ENCODE measurements at places on chromosomes 11 and 22.

DNA sequence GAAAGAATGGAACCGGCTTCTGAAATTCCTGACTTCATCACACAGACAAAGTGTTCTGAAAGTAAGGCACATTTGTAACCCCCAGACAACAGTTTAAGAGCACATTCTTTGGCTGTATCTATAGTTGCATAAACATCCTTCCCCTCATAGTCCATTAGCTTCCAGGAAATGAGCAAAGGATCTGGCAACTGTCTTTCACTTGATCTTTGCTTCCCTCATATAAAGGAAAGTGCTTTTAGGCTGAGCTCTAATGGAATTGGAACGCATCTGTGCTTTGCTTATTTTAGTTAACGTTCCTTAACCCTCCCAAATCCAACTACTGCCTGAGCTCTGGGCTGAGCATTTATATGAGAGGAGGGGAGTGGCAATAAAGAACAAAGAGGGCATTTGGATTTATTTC, 76.9 kb upstream of the API5 start:
- no peak for DNase-seq

DNA sequence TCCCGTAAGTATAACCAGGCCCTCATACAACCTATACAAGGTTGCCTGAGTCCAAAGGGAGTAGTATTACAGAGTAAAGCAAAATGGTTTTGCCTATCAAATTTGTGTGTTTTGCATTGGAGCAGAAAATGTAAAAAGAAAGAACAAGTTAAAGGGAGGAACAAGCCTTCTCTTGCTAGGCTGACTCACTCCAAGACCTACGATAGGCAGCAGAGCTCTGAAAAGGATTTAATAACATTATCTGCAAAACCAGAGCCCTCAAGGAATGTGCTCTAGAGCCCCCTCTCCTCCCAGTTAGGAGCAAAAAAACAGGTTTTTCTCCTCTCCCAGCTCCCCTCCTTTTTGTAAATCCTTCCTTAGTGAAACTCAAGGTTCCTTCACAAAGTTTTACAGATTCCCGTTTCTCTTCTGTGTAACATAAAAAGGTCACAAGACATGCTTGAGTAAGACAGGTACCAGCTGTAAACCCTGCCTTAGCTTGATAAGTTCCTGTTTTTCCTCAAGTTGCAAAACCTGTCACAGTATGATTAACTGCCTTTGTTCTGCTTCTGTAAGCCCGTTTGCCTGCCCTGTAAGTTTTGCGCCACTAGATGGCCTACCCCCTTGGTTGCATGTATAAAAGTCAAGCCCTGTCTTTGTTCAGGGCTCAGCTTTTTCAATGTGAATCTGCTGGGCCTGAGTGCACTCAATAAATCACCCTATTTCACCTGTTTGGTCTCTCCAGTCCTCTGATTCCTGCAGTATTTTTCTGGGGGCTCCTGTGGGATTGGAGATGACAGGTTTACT, 498.2 kb downstream of the KCNA4 start:
- no peak for DNase-seq

DNA sequence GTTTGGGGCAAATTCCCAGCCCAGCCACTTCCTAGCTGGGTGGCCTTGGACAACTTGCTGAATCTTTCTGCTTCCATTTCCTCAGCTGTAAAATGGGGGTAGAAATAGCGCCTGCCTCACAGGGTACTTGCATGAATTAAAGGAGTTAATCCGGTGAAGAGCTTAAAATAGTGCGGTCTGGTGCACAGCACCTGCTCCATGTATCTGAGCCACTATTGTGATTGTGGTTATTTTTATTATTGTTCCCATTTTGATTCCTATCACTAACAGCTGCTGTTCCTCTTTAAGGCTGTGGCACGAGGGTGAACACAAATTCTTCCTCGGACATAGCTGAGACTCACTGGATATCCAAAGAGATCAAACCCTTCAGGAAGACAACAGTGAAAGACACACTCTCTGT, 46.9 kb upstream of the TP53I11 start:
- DNase-seq = no peak

DNA sequence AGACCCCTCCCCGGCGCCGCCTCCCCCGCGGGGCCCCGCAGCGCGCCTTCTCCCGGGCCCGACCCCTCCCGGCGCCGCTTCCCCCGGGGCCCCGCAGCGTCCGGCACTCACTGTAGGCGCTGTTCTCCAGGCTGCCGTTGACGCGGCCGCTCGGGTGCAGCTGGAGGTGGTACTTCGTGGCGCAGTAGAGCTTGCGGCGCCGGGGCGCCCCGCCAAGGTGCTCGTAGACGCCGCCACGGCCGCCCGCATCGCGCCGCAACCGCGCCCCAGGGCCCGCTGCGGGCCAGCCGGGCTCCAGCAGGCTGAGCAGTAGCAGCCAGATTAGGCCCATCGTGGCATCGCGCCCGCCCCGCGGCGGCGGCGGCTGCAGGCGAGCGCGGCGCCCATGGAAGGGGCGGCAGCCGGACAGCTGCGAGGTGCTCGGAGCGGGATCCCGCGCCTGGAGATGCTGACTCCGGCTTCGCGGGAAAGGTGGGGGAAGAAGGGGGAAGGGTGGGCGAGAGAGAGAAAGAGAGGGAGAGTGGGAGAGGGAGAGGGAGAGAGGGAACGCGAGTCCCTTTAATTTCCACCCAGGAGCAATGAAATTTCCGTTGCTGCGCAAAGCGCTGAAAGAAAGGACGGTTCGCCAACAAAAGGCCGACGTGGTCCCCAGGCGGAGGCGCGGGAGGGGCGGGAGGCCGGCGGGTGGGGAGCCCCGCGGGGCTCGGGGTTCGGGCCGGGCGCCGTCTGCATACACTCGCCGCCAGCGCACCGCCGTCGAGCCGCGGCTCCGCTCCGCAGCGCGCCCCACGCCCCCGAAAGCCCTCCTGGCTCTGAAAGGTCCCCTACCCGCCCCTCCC, at the start of gene FGF3:
Gene FGF3 (minus strand): TSS at position 814 of the 839 bp plus-strand sequence. CDS start 483 bp downstream, at position 331.
- DNase-seq = no peak

DNA sequence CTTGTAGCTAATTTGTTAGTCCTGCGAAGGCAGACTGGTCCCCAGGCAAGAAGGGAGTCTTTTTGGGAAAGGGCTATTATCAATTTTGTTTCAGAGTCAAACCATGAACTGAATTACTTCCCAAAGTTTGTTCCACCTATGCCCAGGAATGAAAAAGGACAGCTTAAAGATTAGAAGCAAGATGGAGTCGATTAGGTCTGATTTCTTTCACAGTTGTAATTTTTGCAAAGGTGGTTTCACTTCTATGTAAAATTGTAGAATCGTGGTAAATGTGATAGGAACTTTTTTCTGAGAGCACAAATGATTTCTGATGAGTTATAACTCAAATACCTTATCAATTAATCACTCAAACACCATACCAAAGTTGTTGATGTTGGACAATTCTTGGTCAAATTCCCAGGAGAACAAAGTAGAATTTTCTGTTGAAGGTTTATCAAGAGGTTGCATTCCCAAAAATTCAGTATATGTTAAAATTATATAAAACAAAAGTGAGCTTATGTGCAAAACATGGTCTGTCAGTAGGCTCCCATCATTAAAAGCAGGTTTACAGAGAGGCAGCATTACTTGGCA, 2.9 kb upstream of the CTSC start:
- no peak for DNase-seq

GRCh38 chr11:67090717-67091116, 28.3 kb upstream of the KDM2A start:
- DNase-seq = no peak

All from head of caudate nucleus (tissue), 42 donors.